ENCODE measurements at places on chromosomes 13 and 19. TPM values are rescaled to one million over a fixed set of nuclear protein-coding genes. Genes with fewer than 3 reads are reported as not detected.

- peak; percentile 54 for DNase-seq
Measured at GRCh38 chr13:27533155-27533643, 82.8 kb upstream of the MTIF3 start.

- no peak for DNase-seq
Measured at GRCh38 chr13:48156466-48156865, 61.6 kb upstream of the MED4 start.

Gene VSTM1
- 0.41 TPM for polyA plus RNA-seq

Gene IL12RB1
- 0.66 TPM for polyA plus RNA-seq

- DNase-seq = no peak
Measured at GRCh38 chr13:30333616-30334015, 26.3 kb upstream of the KATNAL1 start.

GRCh38 chr13:40200273-40200978 is 466.0 kb downstream of the FOXO1 start:
- no peak for DNase-seq

GRCh38 chr19:46731007-46731501 is 14.1 kb upstream of the PRKD2 start:
- no peak for DNase-seq

- DNase-seq = peak; percentile 93
Measured at GRCh38 chr19:5103061-5103701, 134.3 kb downstream of the KDM4B start.
